Stimulated activated CD8-positive, alpha-beta memory T cell treated with anti-CD3 and anti-CD28 coated beads, Interleukin-7, amount 100 ng/mL, for 1 hour (primary cell): ENCODE measurements at places on chromosomes 5 and 9.

DNA sequence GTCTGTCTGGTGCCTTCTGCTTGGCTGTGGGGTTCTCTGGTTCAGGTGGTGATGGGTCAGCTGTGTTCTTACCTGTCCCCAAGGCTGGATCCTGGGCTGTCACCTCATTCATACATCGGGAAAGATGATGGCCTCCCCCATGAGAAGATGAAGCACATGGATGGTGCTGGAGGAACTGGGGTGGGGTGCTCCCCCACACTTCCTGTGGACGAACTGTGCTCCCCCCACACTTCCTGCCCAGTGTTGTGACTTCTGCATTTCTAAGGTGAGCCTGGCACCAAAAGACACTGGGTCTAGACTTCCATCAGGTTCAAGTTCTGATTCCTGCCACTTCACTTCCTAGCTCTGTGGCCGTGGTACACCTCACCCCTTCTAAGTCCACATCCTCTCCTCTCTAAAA is 4.3 kb upstream of the SURF6 start:
- no peak for DNase-seq

GRCh38 chr9:105144076-105144475 is 100.4 kb upstream of the SLC44A1 start:
- DNase-seq, result no peak

- no peak for DNase-seq
These were observed 48.1 kb downstream of the CFAP90 start for GRCh38 chr5:7802855-7803254.

- DNase-seq, result no peak
These were observed 55.4 kb downstream of the CTSL start for GRCh38 chr9:87781331-87781730.

- no peak for DNase-seq
These were observed 14.1 kb upstream of the MOCS2 start for GRCh38 chr5:53123702-53124101.

GRCh38 chr5:492314-492893 is 31.8 kb downstream of the SLC9A3 start:
- DNase-seq, result no peak

- DNase-seq, result no peak
These were observed 231.0 kb downstream of the GLIS3 start for GRCh38 chr9:4068914-4069313.

DNA sequence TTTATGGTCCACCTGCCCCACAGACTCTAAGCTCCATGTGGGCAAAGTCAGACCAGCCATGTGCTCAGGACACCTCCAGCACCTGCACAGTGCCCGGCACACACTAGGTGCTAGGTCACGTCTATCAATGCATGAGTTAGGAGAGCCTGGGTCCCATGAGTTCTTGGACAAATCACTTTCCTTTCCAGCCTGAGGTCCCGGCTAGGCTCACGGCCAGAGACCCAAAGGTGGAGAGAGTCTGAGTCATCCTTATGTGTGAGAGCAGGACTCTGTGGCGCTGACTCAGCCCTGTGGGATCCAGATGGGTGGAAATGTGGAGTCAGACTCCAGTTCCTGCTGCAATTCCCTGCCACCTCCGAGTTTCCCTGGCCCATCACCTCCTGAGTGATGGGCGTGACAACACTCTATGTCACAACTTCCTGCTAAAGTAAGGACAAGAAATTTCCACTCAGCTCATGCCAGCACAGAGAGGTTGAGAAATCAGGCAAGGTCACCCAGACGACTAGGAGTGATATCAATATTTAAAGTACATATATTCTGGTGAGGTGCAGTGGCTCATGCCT is 2.5 kb upstream of the ST6GALNAC4 start:
- DNase-seq, result no peak

DNA sequence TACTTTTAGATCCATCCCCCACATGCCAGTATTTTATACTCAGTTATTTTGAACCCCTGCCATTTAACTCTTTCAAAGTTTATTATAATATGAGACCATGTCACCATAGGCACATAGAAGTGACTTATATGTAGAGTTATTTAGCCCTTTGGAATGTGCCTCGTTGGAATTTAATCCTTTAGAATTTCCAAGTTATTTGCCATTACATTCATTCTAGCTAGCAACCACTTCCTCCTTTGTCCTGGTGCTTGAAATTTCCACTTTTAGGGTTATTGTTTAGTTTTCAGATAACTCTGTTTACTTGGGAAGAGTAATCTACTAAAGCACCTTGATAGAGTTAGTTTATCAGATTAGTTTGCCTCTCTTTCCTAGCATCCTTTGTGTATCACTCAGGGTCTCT is 82.8 kb upstream of the TLE1 start:
- DNase-seq, result no peak

DNA sequence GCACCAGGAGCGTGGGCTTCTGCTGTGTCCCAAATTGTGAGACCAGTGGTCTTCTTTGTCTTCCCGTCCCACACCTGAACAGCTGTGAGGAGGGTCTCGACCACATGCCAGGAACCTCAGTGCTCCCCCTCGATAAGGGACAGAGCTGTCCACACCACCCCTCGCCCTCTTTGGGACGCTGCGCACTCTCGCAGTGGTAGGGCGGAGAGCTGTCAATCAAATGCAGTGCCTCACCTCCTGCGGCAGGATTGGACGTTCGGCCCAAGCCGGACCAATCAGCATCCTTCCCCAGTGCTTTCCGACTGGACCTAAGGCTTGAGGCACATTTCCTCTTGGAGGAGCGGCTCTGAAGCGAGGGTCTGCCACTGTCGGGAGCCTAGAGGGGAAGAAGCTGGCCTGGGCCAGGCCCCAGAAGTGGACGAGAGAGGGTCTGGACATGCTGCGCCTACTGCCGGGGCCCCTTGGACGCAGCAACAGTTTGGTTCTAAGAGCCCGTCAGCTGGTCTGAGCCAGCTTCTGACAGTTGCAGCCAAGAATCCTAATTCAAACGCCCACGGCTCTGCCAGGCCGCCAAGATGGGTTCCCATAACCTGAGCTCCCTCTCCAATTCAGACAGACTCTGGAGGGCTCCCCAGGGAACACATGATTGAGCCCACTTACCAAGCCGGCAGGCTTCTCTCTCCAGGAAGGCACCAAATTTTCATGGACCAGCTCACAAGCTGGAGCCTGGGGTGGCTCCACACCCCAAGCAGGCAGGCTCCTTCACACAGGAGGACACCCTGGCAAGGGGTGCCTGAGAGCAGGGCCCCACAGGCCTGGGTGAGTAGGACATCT is 28.1 kb upstream of the ADAMTS2 start:
- no peak for DNase-seq

DNA sequence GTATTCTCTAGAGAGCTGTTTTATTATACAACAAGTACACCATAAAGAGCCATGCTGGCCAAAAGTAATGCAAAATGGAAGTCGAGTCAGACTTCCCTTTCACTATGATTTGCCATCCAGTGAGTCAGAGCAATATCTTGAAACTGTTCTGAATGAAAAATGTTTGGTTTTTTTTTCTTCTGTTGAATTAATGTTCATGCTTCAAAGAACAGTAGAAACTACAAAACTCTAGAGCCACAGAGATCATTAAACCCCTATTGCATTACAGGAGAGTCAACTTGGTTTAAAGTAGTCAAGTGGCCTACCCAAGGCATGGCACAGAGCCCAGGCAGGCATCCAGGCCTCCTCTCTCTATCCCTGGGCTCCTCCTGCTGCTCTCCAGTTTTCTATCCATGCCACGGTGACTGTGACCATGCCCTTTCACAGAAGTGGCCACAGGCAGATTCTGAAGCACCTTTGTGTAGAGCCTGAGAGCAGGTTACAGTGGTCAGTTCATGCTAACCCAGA is 358.9 kb downstream of the DEPDC1B start:
- DNase-seq, result no peak

- DNase-seq, result no peak
These were observed 5.8 kb downstream of the CCDC187 start for GRCh38 chr9:136297766-136298735.

GRCh38 chr9:12352045-12352315 is 341.2 kb upstream of the TYRP1 start:
- DNase-seq, result no peak

DNA sequence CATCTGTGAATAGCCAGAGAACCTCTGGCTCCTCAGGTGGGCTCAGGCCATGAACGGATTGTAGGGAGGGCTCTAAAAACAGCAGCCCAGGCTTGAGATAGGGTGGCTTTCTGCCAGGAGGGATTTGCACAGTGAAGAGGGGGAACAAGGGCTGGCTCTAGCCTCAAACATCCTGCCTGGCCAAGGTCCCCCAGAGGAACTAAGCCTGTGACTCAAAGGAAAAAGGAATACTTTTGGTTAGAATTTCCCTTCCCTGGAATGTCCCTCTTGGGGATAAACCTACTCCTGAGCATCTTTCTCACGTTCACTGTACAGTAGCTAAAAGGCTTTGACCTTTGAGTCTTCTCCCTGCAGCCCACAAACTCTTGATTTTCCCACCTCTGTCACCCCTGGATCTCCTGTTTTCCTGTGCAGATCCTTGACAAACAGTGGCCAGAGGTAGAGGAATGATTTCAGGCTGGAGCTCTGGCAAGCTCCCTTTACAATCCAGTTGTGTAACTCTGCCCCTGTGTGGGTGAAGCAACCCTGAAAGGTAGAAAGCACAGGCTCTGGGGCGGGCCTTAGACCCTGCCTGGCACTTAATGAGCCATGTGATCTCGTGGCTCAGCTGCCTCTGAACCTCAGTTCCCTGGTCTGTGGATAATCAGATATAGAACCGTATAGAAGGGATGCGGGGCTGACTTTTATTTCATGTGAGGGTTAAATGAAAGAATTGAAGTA is 17.4 kb downstream of the SEC61B start:
- no peak for DNase-seq

GRCh38 chr9:93120846-93121315 is 13.2 kb downstream of the NINJ1 start:
- DNase-seq, result no peak

GRCh38 chr9:87216036-87216435 is 268.7 kb upstream of the GAS1 start:
- no peak for DNase-seq

DNA sequence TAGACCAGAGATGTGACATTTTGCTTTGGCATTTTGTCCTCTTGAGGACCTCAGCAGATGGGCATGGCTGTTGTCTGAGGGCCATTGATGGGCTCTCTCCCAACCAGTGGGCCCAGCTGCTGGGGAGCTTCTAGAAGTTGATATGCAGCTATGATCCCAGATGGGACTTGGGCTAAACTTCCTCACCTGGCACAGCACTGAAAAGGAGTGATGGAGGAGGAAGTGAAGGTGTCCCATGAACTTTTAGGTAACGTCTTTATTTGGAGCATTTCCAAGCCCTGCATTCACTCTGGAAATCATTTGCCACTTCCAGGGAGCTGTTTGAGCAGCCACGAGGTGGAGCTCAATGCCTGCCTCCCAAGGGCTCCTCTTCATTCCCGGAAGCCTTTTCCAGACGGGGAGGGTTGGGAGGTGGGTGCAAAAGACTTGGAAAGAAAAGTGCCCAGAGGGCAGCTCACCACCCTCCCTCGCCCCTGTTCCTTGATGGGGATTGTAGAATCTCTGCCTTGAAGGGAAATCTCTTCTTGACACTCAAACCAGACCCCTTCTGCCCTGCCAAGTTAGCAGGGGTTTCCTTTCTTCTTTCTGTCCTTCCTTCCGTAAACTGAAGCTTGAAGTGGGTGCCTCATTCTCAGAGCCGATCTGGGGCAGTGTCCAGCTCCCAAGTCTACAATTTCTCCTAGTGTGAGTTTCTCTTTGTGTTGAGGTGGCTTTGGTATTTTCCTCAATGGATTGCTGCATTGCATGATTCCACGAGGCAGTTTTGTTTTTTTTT is 18.1 kb upstream of the NEUROG1 start:
- DNase-seq, result no peak

DNA sequence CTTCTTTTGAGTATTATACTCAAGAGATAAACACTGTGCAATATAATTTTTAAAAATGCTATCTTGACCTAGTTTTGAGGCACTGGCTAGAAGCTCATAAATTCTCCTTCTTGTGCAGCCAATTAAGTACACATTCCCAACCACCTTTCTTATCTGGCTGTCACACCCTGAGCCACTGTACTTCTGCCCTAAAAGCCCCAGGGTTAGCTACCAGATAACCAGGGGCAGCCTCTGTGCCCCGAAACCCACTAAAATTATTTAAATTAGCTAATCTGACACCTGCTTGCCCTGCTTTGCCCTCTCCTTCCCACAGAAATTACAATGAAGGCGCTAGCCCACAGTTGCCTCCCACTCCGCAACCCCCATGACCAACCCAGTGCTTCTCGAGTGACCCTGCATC is 597.3 kb upstream of the TYRP1 start:
- no peak for DNase-seq

DNA sequence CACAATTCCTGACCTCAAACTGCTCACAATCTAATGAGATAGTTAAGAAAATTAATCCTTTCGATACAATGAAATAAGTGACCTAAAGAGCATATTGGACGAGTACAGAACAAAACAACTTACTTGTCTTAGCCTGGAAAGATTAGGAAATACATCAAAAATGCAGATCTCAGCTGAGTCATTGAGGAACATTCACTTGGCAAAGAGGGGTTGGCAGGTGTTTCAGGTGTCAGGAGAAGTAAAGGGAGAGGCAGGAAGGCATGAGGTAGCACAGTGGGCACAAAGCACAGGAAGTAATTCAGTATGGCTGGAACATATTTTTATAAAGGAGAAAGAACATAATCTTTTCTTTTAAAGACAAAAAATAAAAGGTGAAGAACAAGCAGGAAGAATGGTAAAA is 628.8 kb upstream of the RGMB start:
- no peak for DNase-seq

DNA sequence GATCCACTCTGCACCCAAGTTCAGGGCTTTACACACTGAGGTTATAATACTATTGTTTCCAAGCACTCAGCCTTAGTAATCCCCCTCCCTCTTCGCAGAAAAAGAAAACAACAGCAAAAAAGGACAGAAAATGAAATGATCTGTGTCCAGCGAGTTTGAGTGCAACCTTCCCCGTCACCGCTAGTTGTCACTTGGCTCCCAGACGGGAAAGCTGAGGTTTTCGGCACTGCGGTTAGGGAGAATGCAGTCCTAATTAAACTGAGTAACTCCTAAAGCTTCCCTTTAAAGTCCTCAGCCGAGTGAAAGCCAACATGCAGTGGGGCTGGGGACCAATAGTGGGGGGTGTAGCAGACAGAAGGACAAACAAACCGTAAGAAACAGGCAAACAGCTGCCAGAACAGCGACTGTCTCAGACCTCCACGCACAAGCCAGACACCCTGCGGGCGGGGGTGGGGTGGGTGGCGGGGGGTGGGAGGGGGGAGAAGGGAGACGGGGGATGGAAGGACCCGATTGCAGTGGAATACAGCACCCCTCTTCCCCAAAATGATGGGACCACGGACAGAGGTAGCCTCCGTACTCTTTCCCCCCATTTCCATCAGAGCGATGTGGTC is 680 bp downstream of the GLRA1 start:
- DNase-seq, result no peak

- DNase-seq, result no peak
These were observed 11.7 kb downstream of the BICD2 start for GRCh38 chr9:92752812-92753404.

GRCh38 chr9:137315581-137316011 is 13.5 kb upstream of the NRARP start:
- no peak for DNase-seq

GRCh38 chr5:178080618-178081410 is 32.5 kb upstream of the N4BP3 start:
- DNase-seq, result no peak

- no peak for DNase-seq
These were observed 9.2 kb downstream of the CNTFR start for GRCh38 chr9:34580358-34580757.

- no peak for DNase-seq
These were observed 324 bp downstream of the LPCAT1 start for GRCh38 chr5:1523480-1523792.

GRCh38 chr9:136439481-136440408 is at the start of gene INPP5E:
INPP5E (minus strand) TSS chr9:136439845; CDS start chr9:136439419, 426 bp downstream.
- peak; percentile 72 for DNase-seq

- DNase-seq, result no peak
These were observed 15.8 kb downstream of the GALNT10 start for GRCh38 chr5:154206311-154206710.
